ENCODE measurements at places on chromosomes 5 and 9.

DNA sequence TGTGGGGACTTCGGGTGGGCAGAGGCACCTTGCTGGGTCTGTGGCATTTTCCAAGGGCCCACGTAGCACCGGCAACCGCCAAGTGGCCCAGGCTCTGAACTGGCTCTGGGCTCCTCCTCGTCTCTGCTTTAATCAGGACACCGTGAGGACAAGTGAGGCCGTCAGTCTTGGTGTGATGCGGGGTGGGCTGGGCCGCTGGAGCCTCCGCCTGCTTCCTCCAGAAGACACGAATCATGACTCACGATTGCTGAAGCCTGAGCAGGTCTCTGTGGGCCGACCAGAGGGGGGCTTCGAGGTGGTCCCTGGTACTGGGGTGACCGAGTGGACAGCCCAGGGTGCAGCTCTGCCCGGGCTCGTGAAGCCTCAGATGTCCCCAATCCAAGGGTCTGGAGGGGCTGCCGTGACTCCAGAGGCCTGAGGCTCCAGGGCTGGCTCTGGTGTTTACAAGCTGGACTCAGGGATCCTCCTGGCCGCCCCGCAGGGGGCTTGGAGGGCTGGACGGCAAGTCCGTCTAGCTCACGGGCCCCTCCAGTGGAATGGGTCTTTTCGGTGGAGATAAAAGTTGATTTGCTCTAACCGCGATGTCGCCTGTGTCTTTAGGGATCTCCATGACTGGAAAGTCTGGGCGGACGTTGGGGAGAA lies 5.8 kb downstream of the DPP7 start:
- no peak for DNase-seq

- DNase-seq, result no peak
Observed at GRCh38 chr5:127867022-127867783, 164.0 kb downstream of the CCDC192 start.

- no peak for DNase-seq
Observed at GRCh38 chr5:136330353-136331038, 34.8 kb downstream of the TRPC7 start.

DNA sequence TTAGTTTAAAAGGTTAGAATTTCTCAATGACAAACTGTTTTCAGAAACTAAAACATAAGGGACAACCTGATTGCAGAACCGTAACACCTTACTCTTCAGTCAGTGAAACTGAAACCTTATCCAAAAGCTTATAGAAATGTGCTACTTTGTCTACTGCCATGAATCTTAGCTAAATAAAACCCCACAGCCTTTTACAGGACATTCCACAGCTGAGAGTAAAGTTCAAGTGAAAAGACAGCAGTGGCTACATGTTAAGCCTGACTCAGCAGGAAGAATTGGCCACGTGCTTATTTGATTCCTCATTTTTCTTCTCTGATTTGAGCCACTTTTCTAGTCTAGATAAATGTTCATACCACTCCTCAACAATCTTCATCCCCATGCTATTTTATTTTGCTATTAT lies 278.7 kb upstream of the ISL1 start:
- DNase-seq, result no peak

DNA sequence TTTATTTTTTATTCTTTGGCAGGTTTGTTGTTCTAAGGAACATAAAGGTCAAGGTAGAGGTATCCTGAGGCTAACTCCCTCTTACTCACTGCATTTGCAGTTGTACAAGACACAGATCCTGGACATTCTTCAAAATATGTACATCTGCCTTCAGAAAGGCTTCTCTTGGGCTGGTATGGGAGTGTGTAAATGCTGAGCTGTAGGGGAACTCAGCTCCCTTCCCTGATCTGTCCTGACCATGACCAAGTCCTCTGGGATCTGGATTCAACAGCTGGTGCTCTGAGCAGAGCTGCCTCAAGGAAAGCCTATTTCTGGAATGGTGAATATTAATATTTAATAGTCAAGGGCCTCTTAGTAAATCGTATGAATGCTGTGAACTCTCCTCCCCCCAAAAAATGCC lies 117.4 kb downstream of the PRKACG start:
- no peak for DNase-seq

- no peak for DNase-seq
Observed at GRCh38 chr5:169636477-169637084, 494 bp upstream of the DOCK2 start.

- no peak for DNase-seq
Observed at GRCh38 chr9:124284940-124285441, 27.2 kb downstream of the NEK6 start.

GRCh38 chr5:176609724-176610434 lies at the start of gene GPRIN1:
Gene GPRIN1 (minus strand): TSS chr5:176610156. CDS start chr5:176599834, 10,322 bp downstream.
- peak; percentile 38 for DNase-seq

DNA sequence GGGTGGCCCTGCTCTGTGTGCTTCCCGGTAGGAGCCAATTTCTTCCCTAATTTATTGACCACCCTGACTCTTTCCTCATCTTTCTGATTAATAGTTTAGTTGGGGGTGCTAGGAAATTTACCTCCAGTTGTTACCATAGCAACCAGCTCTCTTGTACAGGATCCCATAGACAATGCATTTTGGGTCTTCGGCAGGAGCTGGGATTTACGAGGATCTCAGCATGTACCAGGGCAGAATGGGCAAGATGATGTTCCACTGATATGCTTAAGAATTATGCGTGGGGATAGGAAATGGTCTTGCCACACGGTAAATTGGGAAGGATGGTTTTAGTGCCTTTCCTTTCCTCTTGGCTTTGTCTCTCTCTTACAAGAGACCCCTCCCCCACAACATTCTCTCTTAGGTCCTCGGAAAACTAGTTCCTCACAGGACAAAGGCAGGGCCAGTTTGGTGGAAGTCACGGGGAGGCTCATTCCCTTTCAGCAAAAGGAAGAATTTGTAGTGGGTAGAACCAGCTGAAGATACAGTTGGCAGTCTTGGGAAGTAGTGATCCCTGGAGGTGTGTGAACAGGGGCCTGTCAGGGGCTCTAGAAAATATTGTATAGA lies 133.4 kb upstream of the SHB start:
- DNase-seq, result no peak

- no peak for DNase-seq
Observed at GRCh38 chr9:121350036-121350435, 20.0 kb downstream of the STOM start.

- peak; percentile 84 for DNase-seq
Observed at GRCh38 chr5:132496191-132496630, 5.6 kb upstream of the IRF1 start.

- no peak for DNase-seq
Observed at GRCh38 chr5:73907164-73907563, 281.2 kb downstream of the ARHGEF28 start.

GRCh38 chr9:123863164-123863855 lies 66.6 kb downstream of the DENND1A start:
- no peak for DNase-seq

GRCh38 chr9:76905791-76906646 lies at the start of gene PRUNE2:
Gene PRUNE2 (minus strand): TSS chr9:76906114. CDS start chr9:76905963, 151 bp downstream.
- no peak for DNase-seq

DNA sequence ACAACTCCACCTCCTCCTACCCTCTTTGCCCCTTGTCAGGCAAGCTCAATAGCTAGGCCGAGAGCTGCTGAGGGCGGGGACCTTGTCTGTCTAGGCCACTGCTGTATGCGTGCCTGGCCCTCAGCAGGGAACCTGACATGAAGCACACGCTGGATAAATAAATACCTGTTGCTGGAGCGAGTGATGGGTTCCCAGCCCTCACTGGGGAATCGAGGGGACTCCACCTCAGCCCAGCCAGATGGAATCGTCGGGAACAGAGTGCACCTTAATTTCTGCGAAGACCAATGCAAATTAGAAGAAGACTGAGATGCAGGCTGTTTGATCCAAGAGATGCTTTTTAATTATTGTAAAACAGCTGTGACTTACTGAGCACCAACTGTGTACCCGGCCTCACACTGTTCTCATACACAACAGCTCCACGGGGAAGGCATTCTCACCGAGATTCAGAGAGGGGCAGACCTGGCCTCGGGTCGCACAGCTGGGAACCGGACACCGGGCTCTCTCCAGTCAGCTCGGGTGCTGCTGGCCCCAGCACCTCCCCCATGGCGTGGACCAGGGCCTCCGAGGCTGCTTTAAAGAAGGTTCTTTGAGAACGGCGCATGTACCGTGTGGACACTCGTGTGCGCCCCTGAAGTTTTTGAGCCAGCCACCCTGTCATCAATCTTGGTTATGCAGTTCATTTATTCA lies 109.7 kb upstream of the IER5L start:
- no peak for DNase-seq

DNA sequence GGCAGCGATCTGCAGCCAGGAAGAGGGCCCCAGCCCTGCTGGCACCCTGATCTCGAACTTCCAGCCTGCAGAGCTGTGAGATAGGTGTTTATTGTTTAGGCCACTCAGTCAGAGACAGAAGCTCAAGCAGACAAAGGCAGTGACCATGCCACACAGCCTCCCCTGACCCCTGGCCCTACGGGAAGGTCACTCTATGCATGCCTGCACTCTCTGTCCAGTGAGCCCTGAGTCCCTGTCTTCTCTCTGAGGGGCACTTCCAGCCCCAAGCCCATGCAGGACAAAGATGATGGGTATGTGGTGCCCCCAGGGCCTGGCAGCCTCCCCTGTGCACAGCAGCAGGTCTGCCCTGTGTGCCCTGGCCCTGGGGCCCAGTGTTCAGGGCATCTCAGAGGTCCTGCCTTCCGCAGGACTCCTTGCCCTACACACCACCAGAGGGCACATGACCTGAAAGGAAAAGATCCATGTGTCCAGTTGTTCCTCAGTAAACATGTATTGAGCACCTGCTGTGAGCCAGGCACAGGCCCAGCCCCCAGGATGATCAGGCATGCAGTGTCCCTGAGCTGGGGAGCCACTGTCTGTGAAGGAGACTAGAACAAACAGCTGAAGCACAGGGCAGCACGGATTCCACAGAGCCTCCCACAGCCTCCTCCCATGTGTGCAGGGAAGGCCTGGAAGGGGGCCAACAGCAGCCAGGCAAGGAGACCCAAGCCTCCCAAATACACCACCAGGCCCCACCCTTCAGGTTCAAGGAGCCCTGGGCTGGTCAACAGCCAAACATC lies 109.3 kb downstream of the ATPSCKMT start:
- DNase-seq, result no peak

DNA sequence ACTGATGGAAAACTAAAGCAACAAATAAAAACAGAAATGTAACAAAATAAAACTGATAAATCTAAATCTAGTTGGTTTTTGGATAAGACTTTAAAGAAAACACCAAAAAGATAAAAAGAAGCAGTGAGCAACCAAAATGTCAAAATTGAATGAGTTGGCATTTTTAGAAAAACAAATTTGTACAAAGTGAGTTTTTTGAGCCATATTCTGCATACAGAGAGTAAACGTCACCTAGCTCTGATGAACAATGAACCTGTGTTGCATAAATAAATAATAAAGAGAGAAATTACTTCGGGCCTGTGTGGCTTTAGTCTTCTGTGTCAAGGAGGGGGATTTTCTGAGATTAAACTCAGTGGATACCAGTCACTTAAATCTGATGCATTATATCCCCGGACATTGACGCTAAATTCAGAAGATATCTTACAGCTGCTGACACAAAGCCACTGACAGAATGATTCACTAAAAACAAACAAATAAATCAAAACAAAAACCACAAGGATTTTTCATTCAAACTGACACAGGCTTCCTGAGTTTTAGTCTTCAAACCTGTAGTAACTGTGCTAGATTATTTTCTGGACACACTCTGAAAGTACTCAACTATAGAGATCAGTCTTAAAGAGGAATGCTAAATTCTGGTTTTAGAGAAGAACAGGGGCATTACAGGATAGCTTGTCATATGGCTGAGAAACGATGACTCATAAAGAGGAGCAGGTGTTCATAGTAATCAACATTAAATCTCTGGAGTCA lies 403.5 kb upstream of the ST8SIA4 start:
- DNase-seq, result no peak

GRCh38 chr9:13786131-13786530 lies 506.6 kb upstream of the MPDZ start:
- DNase-seq, result no peak

GRCh38 chr5:39515881-39516280 lies 91.1 kb upstream of the DAB2 start:
- no peak for DNase-seq

DNA sequence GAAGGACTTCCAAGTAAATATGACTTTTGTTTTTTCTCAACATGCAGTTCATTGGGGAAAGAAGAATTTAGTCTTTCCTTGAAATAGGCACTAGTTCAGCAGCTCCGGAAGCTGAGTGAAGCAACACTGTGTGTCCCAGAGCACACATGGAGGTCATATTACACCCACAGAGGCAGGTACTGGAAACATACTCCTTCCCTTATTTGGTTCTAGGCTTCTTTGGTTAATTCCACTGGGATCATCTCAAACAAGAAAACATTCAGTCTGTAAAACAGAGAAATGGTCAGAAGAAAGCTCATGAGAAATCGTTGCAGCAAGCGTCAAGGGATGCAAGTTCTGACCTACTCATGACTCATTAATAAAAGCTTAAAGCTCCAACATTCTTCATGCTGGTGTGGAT lies 175.1 kb upstream of the PCSK5 start:
- DNase-seq, result no peak

- DNase-seq, result no peak
Observed at GRCh38 chr5:103407402-103407801, 148.8 kb downstream of the MACIR start.

GRCh38 chr9:27388150-27388549 lies 91.2 kb upstream of the EQTN start:
- no peak for DNase-seq

- no peak for DNase-seq
Observed at GRCh38 chr9:28539434-28540070, 966.3 kb upstream of the C9orf72 start.
